ENCODE measurements at places on chromosomes 4 and X.
A peak's percentile ranks its signal among the peaks of the same experiment; 100 is the strongest.

DNA sequence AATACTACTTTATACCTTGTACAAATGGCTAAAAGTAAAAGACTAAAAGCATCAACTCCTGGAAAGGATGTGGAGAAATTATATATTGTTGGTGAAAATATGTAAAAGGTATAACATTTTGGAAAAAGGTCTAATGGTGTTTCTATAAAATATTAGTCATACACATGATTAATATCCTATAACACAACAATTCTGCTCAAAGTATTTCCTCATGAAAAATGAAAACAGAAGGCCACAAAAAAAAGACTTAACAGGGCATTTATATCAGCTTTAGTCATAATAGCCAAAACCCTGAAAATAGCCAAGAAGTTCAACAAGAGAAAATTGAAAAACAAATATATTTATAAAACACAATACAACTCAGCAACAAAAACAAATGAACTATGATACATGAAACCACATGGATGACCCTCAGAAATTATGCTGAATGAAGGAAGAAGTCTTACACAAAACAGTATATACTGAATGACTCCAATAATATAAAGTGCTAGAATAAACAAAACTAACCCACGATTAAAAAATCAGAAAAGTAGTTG lies 38.8 kb downstream of the TBCK start:
- no peak for DNase-seq

DNA sequence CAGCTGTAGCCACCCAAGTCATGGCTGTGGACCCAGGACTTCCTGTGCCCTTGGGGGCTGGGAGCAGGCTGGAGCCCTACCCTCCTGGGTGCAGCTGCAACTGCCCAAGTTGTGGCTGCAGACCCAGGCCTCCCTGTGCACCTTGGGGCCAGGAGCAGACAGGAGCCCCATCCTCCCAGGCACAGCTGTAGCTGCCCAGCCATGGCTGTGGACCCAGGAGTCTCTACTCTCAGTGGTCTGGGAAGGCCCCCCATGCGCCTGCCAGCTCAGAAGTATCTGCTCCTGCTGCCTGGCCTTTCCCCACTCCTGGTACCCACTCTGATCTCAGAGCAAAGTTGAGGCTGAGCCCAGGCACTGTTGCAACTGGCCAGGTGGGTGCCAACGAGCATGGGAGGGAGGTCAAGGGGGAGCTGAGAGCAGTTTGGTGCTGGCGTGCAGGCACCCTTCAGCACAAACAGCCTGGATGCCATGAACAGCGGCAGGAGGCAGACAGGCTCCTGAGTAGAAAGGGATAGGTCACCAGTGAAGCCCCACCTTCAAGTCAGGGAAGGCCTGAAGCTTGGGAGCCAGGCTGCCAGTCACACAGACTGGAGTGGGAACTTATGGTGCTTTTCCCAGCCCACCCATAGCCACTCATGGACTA lies 21.5 kb downstream of the PRRG1 start:
- DNase-seq: no peak

GRCh38 chr4:48462363-48462762 lies 20.8 kb upstream of the SLC10A4 start:
- no peak for DNase-seq

- DNase-seq: no peak
Measured at GRCh38 chrX:95539041-95539440, 1145.6 kb upstream of the DIAPH2 start.

GRCh38 chrX:107154787-107155620 lies 36.4 kb upstream of the RBM41 start:
- no peak for DNase-seq

DNA sequence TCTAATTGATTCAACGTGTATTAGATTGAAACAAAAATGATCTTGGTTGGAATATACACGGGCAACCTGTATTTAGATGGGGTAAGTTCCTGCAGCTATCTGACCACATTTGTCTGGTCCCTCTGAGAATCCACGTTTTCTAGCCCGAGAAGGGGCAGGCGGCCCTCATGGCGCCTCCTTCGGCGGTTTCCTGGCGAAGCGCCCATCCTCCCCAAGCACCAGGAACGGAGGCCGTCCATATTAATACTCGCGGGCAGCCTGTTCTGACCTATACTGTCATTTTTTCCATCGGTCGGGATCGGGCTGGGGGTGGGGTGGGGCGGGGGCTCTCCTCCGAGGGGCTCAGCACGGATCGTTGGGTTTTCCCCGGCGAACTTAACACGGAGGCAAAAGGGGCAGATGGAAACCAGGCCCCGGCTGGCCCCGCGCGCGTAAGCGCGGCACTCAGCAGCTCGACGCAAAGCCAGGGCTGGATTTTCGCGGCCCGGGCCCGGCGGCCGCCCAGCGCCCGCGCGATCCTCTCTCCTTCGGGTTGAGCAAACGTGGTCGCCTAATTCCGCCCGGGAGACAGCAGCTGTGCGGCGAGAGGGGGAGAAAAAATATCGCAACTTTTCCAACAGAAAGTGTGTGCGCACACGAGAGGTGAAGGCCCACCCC lies 77.2 kb upstream of the BCOR start:
- DNase-seq: peak; percentile 53

Data from amygdala (tissue), 56 donors.